Hematopoietic multipotent progenitor cell treated with erythropoietin and hydrocortisone succinate and interleukin-3 and kit ligand, for 8 days (in vitro differentiated cells): ENCODE measurements at places on chromosomes 2 and 18.

- DNase-seq: no peak
Observed at GRCh38 chr2:27830656-27831055, 59.1 kb downstream of the MRPL33 start.

- DNase-seq: no peak
Observed at GRCh38 chr2:824954-825353, 125.7 kb upstream of the SNTG2 start.

- DNase-seq: no peak
Observed at GRCh38 chr2:220512419-220512818, 885.0 kb downstream of the SLC4A3 start.

GRCh38 chr2:138201286-138201685, 237.0 kb downstream of the HNMT start:
- DNase-seq: no peak

DNA sequence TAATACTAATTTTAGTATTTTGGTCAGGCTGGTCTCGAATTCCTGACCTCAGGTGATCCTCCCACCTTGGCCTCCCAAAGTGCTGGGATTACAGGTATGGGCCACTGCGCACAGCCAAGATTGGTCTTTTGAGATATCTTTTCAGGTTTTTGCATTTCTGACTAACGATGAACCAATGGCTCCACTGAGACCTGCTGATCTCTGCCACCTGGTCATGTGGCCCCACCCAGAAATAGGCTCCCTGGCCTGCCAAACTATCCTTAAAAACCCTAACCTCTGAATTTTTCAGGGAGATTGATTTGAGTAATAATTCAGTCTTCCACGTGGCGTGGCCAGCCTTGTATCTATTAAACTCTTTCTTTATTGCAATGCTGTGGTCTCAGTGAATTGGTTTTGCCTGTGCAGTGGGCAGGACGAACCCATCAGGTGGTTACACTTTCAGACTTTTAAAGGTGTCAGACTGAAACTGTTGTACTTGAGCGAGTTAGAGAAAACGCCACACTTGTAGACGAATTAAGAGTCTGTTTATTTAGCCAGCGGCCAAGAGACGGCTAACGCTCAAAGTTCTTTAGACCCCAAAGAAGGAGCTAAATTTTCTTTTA, 85.8 kb upstream of the MSH6 start:
- no peak for DNase-seq

DNA sequence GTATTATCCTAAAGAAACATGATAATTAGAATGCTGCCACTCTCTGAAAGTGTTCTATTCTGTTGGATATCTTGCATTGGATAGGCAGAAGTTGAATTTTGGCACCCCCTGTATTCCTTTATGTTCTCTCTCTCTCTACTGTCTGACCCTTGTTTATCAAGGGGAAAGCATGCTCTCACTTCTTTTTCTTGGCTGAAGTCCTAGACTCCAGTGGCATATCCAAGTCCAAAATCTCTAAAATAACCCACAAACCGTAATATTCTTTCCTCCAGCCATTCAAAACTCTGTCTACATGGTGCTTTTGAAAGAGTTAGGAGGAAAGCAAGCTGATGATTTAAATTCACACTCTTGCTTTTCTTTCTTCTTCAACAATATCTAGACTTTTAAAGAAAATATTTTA, 669.7 kb downstream of the TDRD15 start:
- no peak for DNase-seq

GRCh38 chr18:52499644-52500043, 159.6 kb downstream of the DCC start:
- DNase-seq: no peak

DNA sequence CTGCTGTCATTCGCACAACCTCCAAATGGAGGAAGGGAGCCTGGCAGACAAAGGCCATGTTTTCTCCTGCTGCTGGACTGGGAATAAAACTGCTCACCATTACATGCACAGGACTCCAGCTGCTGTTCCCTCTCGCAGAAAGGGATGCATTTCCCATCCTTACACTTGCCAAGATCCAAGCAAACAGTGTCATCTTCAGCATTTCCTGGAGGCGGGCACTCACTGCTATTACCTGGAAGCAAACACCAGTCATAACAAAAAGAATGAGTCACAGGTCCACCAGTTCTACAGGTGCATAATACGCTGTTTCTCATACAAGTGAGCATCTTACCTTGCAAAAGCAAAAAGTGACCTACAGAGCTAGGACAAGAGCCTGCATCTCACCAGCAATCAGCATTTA, 22.7 kb downstream of the IAH1 start:
- no peak for DNase-seq

- DNase-seq: no peak
Observed at GRCh38 chr18:13520306-13520705, 206.1 kb downstream of the FAM210A start.

DNA sequence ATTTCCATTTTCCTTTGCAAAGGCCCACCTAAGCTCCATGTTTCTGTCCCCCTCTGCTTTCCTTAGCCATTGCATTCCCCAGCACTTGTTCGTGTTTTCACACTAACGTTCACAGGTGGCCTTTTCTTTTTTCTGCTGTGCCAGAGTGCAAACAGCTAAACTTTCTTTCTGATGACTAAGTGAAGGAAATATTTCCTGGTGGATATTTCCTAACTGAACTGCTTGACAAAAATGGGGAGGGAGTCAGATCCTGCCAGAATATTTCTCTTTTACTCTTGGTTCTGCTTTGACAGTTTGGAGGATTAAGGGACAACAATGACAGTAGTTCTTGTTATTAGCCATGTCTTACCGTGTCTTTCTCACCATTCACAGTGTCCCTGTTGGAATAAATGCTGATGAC, 344.0 kb downstream of the ARHGAP15 start:
- no peak for DNase-seq

DNA sequence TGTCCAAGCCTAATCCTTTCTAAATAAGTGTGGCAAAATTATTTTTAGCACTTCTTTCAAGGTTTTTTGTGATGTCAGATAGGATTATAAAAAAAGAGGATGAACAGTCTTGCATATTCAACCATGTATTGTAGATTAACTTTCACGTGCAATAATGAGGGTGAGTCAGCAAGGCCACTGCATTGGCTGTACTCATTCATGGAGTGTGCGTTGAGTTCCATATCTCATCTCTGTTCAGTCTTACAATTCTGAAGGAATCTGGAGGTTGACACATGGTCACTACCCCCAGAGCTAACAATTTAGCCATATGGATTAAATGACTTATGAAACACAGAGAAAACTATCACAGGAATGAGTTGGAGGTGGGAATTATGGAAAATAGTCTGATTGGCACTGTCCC, 810.5 kb downstream of the SLC4A3 start:
- DNase-seq: no peak

DNA sequence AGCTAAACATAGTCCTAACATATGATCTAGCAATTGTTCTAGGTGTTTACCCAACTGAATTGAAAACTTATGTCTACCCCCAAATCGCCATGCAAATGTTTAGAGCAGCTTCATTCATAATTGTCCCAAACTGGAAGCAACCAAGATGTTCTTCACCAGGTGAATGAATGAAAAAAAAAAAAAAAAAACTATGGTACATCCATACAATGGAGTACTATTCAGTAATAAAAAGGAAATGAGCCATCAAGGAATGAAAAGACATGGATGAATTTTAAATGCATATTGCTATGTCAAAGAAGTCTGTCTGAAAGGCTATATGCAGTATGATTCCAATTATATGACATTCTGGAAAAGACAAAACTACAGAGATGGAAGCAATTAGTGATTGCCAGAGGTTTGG, 98.6 kb upstream of the ITPRID2 start:
- no peak for DNase-seq

DNA sequence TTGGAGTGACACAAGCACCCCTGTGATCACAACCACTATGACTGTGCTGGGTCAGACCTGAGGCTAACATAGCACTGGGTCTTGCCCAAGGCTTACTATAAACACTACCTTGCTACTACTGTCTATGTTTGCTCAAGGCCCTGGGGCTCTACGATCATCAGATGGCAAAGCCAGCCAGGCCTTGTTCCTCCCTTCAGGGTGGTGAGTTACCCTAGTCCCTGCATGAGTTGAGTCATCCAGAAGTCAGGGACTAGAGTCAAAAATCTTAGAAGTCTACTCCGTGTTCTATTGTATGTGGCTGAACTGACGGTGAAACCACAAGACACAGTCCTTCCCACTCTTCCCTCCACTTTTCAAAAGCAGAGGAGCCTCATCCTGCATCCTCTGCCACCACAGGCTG, 551.2 kb upstream of the FSIP2 start:
- DNase-seq: no peak

DNA sequence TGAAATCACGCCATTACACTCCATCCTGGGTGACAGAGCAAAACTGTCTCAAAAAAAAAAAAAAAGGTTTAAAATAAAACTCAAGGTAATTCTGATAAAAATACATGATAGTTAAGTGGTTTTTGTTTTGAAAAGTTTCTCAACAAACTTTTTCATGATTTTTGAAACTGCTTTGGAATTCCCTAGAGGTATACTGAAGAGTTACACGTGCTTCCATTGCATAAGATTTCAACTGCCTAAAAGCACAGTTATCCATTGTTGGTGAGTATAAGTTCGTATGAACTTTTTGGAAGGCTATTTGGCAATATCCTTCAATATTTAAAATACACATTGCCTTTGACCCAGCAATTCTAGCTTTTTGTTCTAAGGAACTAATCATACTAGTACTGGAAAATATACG, 74.9 kb downstream of the USP34 start:
- DNase-seq: no peak

DNA sequence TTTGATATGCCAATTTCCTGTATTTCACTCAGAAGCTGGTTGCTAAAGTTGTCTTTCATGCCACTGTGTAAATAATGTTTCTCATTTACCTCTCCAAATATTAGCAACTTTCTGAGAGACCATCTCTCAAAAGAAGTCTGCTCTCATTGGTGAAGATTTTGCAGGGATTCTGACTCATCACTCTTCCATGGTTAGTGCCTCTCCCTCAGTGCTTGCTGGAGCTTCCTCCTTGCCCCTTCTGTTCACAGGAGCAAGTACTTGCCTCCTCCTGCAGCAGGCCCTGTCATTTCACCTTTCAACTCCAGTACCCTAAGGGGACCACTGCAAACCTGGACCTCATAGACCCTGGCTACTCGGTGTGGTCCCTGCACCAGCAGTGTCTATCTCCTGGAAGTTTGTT, 168.8 kb downstream of the ZNF385B start:
- no peak for DNase-seq

DNA sequence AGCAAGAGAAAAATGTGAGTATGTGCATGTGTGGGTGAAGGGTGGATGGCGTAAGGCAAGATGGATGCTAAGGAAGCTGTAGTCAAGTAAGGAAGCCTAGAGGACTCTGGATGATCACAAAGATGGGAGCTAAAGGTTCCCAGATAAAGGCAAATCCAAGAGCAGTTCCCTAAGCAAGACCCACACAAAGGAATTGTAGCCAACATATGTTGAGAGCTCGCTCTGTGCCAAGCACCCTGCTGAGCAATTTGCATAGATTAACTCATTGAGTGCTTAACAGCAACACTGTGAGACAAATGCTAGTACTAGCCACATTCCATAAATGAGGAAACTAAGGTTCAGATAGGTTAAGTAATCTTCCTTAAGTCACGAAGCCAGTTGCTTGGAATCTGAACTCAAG, 132.6 kb downstream of the C1D start:
- DNase-seq: no peak

DNA sequence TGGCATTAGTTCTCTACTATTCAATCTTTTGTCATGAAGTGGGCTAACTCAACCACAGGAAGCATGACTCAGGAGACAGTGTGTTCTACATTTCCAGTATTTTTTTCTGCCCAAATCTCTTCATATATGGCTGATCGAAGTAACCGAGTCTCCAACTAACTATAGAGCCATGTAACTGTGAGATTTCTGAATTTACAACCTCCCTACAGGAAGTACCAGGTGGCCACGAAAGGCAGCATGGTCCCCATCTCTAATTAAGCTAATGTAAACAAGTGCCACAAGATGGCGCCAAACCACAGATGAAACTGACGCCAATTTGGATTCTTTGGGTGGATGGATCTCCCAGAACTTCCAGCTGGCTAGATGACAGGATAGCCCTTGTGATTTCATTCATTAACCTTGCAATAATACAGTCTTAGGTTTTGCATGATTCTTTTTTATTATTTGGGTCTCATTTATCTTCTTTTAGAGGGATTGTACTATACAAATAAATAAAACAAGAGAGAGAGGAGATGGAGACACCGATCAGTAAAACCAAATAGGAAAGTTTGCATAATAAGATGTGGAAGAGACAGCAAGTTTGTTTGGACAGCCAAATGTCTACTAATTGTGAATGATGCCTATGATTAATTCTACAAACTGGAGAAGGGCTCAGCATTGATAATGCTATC, 18.3 kb upstream of the ARHGAP15 start:
- peak; percentile 87 for DNase-seq

GRCh38 chr2:170155022-170155722, 22.8 kb upstream of the MYO3B start:
- peak; percentile 57 for DNase-seq

DNA sequence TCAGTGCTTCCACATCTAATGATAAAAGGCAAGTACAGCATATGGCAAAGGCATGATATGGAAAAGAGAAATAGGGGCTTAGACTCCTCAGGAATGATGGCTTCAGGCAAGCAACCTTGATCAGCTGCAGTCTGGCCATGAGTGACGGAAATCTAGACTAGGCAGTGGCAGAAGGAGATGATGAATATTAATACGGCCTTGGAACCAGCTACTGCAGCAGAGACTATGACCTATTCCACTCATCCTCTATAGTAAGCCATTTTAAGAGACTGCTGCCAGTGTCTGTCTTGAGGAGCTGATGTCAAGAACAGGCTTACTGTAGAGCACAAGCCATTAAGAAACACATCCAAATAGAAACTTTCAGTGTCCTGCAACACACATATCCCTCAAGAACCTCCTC, 23.7 kb downstream of the ASXL2 start:
- no peak for DNase-seq

- DNase-seq: no peak
Observed at GRCh38 chr18:9482790-9483189, 7.5 kb downstream of the RALBP1 start.

DNA sequence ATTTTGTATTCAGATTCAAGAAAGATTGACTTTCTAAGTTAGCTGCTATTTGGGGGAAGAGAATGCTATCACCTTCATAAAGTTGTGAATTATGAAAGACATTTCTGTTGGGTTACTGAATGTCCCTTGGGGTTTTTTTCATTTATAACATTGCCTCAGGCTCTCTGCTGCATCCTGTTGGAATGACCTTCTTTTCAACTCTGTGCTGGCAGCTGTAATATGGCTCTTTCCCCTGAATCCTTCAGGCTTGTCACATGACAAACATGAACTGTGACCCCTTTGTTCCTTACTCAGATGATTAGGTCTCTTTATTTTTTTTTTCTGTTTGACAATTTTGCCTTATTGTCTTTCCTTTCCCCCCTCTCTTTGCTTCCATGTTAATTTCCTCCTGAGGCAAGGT, 159.8 kb downstream of the TAF4B start:
- DNase-seq: no peak

- DNase-seq: no peak
Observed at GRCh38 chr2:51959696-51960095, 927.8 kb upstream of the NRXN1 start.

DNA sequence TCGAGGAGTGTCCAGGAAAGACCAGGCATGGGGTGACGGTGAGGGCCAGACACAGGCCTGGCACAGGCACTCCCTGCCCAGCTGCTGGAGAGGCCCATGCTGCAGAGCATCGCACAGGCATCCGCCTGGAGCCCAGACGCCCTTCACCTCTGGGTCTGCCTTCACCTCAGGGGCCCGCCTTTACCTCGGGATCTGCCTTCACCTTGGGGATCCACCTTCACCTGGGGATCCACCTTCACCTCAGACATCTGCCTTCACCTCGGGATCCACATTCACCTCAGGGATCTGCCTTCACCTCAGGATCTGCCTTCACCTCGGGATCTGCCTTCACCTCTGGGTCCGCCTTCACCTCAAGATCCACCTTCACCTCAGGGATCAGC, 7.7 kb downstream of the KIF1A start:
- DNase-seq: no peak

- no peak for DNase-seq
Observed at GRCh38 chr2:73033142-73033765, 38.3 kb downstream of the SFXN5 start.
